ENCODE measurements at places on chromosomes 4 and X.

DNA sequence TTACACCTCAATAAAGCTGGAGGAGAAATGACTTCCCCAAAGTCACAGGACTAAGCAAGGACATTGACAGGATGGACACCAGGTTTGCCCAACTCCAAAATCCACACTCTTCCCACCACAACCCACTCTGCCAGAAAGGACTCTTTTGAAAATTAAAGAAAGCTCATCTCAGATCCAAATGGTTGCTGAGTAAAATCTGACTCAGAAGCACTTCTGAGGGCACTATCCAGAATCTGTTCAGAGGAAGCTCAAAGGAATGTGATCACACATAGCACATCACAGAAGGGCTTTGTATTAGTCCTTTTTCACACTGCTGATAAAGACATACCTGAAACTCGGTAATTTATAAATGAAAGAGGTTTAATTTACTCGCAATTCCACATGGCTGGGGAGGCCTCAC lies 155.5 kb downstream of the RAB28 start:
- no peak for DNase-seq

GRCh38 chr4:26459054-26459755 lies 31.1 kb downstream of the CCKAR start:
- no peak for DNase-seq

DNA sequence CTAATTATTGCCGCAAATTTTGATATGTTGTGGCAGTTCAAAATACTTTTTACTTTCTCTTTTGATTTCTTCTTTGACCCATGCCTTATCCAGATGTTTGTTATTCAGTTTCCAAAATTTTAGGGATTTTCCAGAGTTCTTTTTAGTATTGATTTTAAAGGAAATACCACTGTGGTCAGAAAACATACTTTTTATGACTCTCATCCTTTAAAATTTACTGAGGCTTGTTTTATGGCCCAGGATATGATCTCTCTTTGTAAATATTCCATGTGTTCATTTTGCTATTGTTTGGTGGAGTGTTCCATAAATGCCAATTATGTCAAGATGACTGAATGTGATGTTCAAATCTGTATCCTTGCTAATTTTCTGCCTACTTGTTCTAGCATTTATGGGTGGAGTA lies 272.3 kb upstream of the DIPK2B start:
- DNase-seq: no peak

GRCh38 chr4:11878241-11878640 lies 449.5 kb upstream of the HS3ST1 start:
- no peak for DNase-seq

GRCh38 chr4:62342346-62342745 lies 1142.2 kb downstream of the ADGRL3 start:
- DNase-seq: no peak

GRCh38 chr4:149901128-149901527 lies 85.5 kb upstream of the IQCM start:
- DNase-seq: no peak

DNA sequence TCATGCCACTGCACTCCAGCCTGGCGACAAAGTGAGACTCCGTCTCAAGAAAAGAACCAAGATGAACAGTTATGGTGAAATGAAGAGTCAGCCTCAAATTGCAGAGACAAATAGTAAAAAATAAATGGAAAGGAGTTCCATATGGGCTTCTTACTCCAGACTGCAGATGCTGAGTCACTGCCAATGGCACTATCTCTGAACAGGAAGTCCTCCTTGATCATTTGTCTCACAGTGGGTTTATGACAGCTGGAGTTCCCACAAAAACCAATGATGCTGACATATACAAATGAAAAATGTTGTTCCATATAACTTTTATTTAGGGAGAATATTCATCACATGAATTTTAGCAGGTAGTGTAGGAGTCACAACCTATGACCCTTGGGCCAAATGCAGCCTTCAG lies 631.6 kb downstream of the PCDH18 start:
- DNase-seq: no peak

- DNase-seq: no peak
Observed at GRCh38 chr4:57200799-57201327, 90.7 kb upstream of the IGFBP7 start.

GRCh38 chrX:151825925-151826485 lies 86.7 kb upstream of the MAGEA4 start:
- DNase-seq: no peak

GRCh38 chr4:73223258-73223650 lies 35.3 kb downstream of the ANKRD17 start:
- DNase-seq: no peak

DNA sequence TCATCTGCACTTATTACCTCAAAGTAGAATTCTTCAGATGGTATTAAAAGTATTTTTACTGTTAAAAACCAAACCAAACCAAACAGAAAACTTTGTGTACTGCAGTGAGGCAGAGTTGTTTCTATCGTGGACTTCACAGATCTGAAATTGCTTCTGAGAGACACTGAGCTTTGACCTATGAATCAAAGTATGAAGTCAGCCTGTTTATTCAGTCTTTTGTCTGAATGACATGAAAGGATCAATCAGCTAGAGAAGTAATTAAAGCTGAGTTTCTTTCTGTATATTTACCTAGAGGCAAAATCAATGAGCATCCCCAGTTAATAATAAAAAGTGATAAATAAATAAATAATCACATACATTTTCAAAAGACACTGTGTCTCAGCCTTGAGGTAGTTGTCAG lies 2121.0 kb downstream of the PCDH7 start:
- no peak for DNase-seq

DNA sequence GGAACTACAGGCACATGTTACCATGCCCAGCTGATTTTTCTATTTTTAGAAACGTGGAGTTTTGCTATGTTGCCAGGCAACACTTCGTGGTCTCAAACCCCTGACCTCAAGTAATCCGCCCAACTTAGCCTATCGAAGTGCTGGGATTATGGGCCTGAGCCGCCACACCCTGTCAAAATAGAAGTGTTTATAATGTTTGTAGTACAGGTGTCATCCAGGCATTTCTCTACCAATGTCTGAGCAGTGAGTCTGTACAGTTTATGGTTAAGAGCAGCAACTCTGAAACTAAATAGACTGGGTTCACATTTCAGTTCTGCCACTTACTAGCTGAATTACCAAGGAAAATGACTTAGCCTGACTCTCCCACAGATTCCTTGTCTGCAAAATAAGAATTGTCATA lies 460.4 kb upstream of the GALNT7 start:
- DNase-seq: no peak

GRCh38 chr4:2643555-2643954 lies 107.1 kb downstream of the FAM193A start:
- DNase-seq: no peak

- DNase-seq: peak; percentile 35
Observed at GRCh38 chrX:153818571-153819383, 11.6 kb downstream of the PDZD4 start.

- no peak for DNase-seq
Observed at GRCh38 chr4:87989765-87990164, 14.3 kb downstream of the SPP1 start.

GRCh38 chr4:166972071-166972470 lies 262.2 kb downstream of the SPOCK3 start:
- DNase-seq: no peak

DNA sequence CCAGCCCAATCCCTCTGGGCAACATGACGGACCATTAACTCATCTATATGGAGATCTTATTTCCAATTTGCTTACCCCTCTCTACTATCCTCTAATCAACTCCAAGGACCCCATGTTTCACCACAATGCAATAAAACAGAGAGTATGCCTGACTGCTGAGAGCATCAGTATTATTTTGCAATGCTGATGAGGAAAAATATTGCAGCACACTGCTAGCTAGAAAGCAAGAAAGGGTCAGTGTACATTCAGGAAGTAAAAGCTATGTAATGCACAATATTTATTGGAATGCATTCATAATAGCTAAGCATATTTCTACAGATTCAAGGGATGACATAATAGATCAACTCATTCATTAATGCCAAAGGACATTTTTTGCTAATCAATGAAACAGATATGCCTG lies 33.2 kb downstream of the ARAP2 start:
- no peak for DNase-seq

- DNase-seq: no peak
Observed at GRCh38 chr4:26227601-26228229, 93.1 kb upstream of the RBPJ start.

DNA sequence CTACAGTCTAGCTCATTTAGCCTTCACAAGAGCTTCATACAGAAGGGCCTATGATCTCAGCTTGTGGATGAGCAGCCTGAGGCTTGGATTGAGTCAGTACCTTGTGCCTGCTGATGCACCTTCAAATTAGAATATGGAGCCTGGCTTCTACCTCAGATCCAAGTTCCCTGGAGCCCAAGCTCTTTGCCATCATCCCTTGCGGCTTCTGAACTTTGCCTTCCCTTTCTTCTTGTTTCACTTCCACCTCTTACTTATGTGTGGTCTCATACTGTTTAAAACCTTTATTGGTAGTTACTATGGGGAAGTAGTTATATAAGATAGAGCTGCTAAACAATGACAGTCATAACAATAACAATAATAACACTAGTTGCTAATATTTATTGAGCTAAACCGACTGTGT lies 84.3 kb upstream of the AFF2 start:
- DNase-seq: no peak

- DNase-seq: no peak
Observed at GRCh38 chrX:10750581-10750980, 130.2 kb upstream of the MID1 start.

GRCh38 chr4:73751166-73751565 lies 10.8 kb downstream of the CXCL8 start:
- DNase-seq: no peak

DNA sequence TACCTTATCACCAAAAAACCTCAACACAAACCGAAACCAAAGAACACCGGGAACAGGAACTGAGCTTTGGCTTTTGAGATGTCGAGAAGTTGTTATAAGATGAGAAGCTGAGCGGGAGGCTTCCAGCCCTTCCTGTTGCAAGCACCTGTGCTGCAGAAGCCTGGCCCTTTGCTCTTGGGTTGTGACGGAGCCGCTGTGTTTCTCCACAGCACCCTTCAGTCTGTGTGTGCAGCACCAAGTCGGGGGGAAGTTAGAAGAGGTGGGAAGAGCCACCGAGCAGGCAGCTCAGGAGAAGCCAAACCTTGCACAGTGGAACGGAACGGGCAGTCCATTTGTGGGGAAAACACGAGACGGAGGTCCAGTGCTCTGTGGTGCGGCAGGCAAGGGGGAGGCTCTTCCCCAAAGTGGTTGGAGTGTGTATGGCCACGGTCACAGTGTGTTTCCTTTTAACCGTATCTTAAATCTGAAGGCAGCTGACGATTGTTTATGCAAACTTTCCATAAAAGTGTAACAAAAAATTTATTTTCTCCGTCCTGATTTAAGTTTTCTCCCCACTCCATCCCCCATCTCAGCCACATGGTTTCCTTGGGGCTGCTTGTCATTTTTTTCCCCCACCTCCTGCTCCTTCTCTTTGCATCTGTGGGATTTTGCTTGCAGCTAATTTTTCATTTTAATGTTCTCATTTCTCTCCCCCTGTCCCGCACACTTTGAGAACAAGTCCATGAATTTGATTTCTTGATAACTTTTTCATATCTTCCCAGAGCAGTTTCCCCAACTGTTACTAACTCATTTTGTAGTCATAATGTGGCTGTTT lies 123.7 kb downstream of the STOX2 start:
- no peak for DNase-seq

GRCh38 chr4:169185133-169185956 lies 85.4 kb downstream of the SH3RF1 start:
- no peak for DNase-seq

DNA sequence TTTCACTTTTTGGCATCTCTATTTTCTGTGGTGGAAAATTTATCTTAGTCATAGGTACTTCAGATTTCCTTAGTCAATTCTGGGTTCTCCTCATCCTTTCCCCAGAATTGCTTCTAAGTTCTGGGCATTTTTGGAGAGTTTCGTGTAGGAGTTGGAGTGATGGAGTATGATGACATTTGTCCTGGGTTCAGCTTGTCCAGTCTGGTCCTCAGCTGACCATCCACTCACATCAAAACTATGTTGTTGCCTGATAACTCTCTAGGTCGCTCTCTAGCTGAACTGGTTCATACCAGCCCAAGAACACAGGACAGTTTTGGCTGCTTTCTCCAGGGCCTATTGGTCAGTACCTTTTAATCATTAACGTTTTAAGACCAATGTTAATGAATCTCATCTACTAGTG lies 13.2 kb downstream of the PTTG2 start:
- no peak for DNase-seq

GRCh38 chrX:10566716-10567097 lies 53.7 kb downstream of the MID1 start:
- DNase-seq: no peak

GRCh38 chr4:167550021-167550420 lies 315.7 kb upstream of the SPOCK3 start:
- no peak for DNase-seq

GRCh38 chrX:134294548-134294947 lies 57.6 kb downstream of the CCDC160 start:
- DNase-seq: no peak

DNA sequence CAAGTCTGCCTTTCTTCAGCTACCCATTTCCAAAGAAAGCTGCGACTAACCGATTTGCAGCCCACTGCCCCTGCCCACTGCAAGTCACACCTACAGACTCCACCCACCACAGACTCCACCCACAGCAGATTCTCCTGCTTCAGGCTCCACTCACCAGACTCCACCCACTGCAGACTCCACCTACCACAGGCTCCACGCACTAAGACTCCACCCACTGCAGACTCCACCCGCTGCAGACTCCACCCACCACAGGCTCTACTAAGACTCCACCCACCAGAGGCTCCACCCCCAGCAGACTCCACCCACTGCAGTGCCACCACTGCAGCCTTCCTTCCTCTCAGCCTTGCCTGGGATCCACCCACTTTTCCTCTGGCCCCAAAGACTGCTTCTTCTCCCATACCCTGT lies 41.3 kb downstream of the ABLIM2 start:
- DNase-seq: peak; percentile 17

GRCh38 chrX:700936-701335 lies 70.3 kb downstream of the SHOX start:
- no peak for DNase-seq

GRCh38 chr4:8359193-8359592 lies 81.3 kb downstream of the ACOX3 start:
- no peak for DNase-seq

- DNase-seq: no peak
Observed at GRCh38 chrX:24243188-24243587, 70.7 kb downstream of the SUPT20HL2 start.

Data from activated T-cell treated with anti-CD3 and anti-CD28 coated beads for 24 hours (primary cell).